ENCODE measurements at places on chromosomes 13 and 19. TPM values are rescaled to one million over a fixed set of nuclear protein-coding genes. Genes with fewer than 3 reads are reported as not detected.

The KLF12 gene
- 4.2 TPM for total RNA-seq

The MVB12A gene
- total RNA-seq, result 42.1 TPM

The CCL25 gene
- total RNA-seq, result not detected

The DACT3 gene
- 1.0 TPM for total RNA-seq

The KLK14 gene
- total RNA-seq, result not detected

The ZNF665 gene
- total RNA-seq, result 7.0 TPM

The KIR2DL3 gene
- total RNA-seq, result not detected

The EHD2 gene
- 41.8 TPM for total RNA-seq

The LILRB5 gene
- total RNA-seq, result 0.05 TPM

The WIZ gene
- total RNA-seq, result 41.9 TPM

The ZNF528 gene
- total RNA-seq, result 9.3 TPM

The FAM83E gene
- total RNA-seq, result 1.0 TPM

Data from Panc1 (cell line).